ENCODE measurements at places on chromosomes 12 and 14.
A peak's percentile ranks its signal among the peaks of the same experiment; 100 is the strongest.

- H3K4me1 ChIP-seq = no peaks in the 10 kb centered on the region
- H3K27ac ChIP-seq = no peak overlapping the region
- H3K36me3 ChIP-seq = no peaks in the 10 kb centered on the region
- no peaks in the 10 kb centered on the region for H3K27me3 ChIP-seq
Measured at GRCh38 chr12:43338848-43339526, 213.0 kb downstream of the ADAMTS20 start.

- H3K27me3 ChIP-seq = no peaks in the 10 kb centered on the region
- no peak overlapping the region for H3K27ac ChIP-seq
- peak; percentile 78 for DNase-seq
- no peaks in the 10 kb centered on the region for H3K36me3 ChIP-seq
- H3K4me1 ChIP-seq = peaks cover 23% of the 10 kb centered on the region
Measured at GRCh38 chr12:121116318-121117225, 16.1 kb upstream of the P2RX7 start.

- H3K36me3 ChIP-seq = no peaks in the 10 kb centered on the region
- H3K4me3 ChIP-seq = no peak overlapping the region
- no peak overlapping the region for H3K27ac ChIP-seq
- no peak for DNase-seq
- H3K27me3 ChIP-seq = no peaks in the 10 kb centered on the region
Measured at GRCh38 chr12:115155665-115156645, 472.0 kb upstream of the TBX3 start.

DNA sequence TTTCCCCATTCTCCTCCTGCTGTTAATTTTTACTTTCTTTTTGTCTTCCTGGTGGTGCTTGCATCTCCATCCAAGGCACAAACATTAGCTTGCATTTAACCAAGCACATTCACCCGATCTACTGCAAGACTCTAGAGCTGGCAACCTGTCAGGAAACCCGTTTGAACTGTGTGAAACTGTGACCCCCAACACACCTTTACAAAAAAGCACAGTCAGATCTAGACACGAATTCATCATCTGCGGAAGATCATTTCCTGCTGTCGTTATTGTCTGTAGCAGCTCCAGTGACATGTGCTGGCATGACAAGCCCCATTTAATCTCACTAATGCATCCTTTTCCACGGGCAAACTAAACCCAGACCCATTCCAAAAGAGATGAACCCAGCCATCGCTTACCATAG, 340.5 kb downstream of the VRK1 start:
- H3K4me1 ChIP-seq = no peaks in the 10 kb centered on the region
- H3K27me3 ChIP-seq = no peaks in the 10 kb centered on the region
- no peaks in the 10 kb centered on the region for H3K36me3 ChIP-seq
- DNase-seq = no peak
- no peak overlapping the region for H3K27ac ChIP-seq

GRCh38 chr12:11607313-11608081, 42.0 kb upstream of the ETV6 start:
- DNase-seq = peak; percentile 75
- H3K4me1 ChIP-seq = peaks cover 22% of the 10 kb centered on the region
- no peaks in the 10 kb centered on the region for H3K27me3 ChIP-seq
- no peaks in the 10 kb centered on the region for H3K36me3 ChIP-seq
- peak overlapping the region; percentile 35 for H3K27ac ChIP-seq

Data from HepG2 (cell line).